ENCODE measurements at places on chromosomes 5 and 9. TPM values are rescaled to one million over a fixed set of nuclear protein-coding genes. Genes with fewer than 3 reads are reported as not detected.

ARHGEF28 gene
- 15.9 TPM for total RNA-seq

DNA sequence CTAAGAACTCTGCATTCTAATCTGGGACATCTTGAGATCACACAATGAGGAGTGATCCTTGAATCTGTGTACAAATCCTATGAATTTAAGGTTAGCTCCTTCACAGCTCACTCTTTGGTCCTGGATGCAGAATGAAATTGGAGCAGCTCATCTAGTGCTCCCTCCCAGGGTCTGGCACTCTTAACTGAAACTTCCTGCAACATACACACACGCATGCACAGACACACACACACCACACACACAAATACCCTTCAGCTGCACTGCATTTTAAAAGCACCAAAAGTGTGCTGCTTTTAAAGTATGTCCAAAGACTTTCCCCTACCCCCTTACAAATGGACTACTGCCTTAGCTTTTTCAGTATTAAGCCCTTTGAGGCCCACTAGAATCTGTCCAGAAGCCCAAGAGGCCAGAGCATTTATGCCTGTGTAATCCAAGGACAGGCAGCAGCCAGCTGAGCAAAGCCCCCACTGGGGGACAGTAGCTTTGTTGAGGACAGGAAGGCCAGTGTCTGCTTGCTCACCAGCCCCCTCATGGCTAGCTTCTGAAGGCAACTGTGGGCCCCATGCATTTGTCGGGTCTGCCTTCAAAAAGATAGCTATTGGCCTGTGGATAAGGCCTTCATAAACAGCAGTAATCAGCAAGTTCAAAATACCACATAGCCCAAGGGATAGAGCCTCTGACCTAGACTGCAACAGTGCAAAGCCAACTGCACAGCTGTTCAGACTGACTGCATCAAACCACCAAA, 43.6 kb downstream of the CDO1 start:
- no peak for DNase-seq

DNA sequence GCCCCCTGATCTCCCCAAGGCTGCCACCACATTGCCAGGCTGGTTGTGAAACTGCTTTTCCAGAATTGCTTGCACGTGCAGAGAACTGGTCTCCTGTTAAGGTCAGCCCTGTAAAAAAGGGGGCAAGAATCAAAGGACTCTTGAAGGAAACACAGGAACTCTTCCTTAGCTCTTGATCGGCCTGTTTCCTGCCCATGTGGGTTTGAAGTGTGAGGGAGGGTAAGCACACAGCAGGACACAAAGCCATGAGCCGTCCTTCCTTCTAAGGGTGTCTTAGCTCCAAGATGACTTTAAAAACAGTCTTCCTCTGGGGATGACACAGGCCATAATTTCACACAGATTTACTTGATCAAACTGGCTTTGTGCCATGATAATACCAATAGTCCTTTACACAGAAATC, 36.1 kb downstream of the TEK start:
- no peak for DNase-seq

GRCh38 chr9:78463750-78464149, 166.8 kb downstream of the PSAT1 start:
- DNase-seq: no peak
